ENCODE measurements at places on chromosomes 1 and 21.
A peak's percentile ranks its signal among the peaks of the same experiment; 100 is the strongest.

- no peak for DNase-seq
Observed at GRCh38 chr1:15974855-15975254, 1.0 kb downstream of the ZBTB17 start.

DNA sequence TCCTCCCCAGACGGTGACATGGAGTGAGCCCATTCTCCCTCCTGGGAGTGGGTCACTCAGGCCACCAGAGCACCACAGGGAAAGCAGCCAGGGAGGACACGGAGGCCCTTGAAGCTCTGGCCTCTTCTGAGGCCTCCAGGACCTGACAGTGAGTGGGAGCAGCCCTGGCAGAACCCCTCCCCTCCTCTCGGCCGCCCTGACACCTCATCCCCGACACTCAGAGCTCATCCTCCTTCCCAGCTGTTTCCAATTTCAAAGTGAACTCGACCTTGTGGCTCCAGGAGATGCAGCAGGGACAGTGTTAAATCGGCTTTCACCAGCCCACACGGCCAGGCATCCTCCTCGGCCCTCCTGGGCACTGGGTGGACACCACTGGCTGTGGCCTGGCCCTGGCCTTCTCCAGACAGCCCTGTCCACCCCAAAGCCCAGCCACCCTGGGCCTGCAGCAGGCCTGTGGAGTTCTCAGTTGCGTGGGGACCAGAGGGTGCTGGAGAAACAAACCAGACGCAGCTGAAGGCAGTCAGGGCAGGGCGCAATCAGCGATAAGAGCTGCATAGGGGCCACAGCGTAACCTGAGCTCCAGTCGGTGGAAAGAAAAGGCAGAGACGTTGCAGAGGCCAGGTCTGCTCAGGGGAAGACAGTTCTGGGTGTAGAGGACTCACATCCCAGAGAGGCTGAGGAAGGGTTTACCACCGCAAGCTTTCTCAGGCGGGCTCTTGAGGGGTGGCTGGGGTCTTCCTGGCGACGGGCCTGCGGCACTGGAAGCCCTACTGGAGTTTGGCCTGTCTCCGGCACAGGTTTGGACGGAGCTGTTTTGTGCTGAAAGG lies 27.1 kb downstream of the FTCD start:
- peak; percentile 28 for DNase-seq

GRCh38 chr1:235917267-235917811 lies 50.6 kb upstream of the LYST start:
- DNase-seq = peak; percentile 99

DNA sequence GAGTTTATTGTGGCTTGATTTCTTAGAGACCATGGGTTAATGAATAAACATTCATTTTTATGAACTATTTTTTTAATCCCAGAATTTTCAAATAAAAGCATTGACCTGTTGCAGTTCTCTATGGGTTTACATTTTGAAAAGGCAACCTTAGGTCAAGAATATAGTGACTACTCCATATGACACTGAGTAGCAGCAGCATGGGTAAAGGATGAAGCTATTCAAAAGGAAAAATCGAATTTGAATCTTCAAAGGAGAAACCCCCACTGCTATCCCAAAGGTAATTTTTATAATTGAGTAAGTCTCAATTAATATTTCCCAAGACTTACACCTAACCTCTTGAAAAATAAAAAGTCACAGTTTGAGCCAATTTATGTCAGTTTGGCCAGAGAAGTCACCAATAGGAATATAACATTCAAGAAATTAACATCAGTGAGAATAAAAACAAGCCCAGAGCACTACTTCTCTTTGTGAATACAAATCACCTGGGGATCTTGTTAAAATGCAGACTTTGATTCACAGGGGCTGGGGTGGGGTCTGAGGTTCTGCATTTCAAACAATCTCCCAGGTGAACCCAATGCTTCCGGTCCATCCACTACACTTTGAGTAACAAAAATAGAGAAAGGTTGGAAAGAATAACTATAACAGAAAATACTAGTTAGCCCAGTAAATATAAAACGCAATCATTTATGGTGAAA lies 39.8 kb downstream of the USP1 start:
- no peak for DNase-seq

DNA sequence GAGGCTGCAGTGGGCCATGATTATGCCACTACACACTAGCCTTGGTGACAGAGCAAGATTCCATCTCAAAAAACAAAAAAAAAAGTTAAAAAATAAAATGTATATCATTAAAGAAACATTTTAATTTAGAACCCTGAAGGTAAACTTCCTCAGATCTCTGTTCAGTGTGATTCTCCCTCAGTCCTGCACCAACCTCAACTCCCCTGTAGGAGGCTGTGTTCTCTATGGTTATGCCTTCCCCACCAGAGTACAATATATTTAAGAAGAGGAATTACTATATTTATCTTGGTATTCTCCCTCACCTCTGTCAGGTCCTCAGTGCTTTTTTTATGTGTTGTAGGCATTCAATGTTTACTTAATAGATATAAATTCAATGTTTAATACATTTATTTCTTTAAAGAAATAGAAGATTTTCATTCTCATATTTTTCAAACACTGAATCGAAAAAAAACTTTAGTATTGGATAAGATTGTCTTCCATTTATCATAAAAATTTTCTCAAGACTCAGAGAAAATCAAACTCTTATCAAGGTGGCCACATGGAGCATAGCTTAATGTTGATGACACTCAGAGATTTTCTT lies 4.8 kb upstream of the LRRC8B start:
- DNase-seq = peak; percentile 27

DNA sequence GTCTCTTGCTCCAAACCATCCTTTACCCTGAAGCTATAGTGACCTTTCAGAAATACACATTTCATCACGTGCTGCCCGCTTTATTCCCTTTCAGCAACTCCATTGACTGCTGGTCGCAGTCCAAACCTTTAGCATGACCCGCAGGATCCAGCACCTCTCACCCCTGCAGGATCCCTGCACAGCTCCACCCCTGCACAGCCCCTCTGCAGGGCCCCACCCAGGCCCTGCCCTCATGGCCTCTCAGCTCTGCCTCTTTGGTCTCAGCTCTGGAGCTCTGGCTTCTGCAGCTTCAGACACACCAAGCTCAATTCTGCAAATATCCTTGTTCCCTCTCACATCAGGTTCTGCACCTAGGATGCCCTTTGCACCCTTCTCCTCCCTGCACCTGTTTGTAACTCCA lies 264.9 kb upstream of the C1orf174 start:
- DNase-seq = no peak

- DNase-seq = no peak
Observed at GRCh38 chr1:12148160-12148957, 18.4 kb upstream of the TNFRSF1B start.

DNA sequence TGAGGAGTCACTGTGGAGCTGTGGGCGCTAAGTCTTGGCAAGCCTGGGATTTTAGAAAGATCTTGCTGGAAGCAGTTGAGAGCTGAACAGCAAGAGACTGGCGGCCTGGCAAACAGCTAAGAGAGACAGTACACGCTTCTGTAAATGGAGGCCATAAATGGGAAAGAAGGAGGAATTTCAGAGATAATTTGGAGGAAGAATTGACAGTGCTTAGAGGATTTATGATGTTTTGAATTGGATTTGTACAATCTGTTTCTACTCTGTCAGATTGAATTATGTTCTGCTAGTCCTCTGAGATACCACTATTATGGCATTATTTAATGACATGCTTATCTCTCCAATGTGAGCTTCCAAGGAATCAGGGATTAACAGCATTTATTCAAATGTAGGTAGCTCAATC lies 50.1 kb downstream of the ABCA4 start:
- DNase-seq = no peak

DNA sequence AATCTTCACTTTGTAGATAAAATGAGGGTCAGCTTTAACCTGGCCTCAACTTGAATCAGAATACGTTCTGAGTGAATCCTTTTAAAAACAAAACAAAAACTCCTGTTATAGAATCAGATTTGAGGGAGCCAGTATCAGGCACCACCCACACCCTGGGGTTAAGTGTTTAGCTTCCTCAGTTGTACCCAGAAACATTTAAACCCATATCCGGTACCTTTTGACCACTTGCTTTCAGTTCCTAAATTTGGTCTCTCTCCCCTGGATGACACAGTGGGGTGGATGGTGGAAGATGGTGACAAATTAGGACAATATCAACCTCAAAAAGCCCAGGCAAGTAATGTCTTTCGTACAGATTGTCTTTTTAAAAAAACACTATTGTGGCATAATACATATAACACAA lies 10.4 kb downstream of the KLHDC7A start:
- no peak for DNase-seq

DNA sequence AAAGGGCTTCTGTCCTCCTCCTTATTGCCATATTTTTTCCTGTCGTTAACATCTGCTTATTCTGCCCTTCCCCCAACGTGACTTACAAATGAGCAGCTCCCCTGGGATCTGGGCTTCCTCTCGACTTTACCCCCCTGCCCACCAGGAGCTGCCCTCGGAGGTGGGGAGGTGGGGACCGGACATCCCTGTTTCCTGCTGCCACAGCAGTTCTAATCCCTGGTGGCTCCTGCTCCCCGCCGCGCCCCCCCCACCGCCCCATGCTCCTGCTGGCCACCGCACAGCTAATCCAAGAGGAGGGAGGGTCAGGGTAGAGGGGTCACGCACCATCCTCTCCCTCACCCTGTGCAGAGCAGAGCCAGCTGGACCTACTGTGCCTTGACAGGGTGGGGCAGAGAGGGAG lies 4.4 kb upstream of the SLC27A3 start:
- peak; percentile 16 for DNase-seq

- DNase-seq = no peak
Observed at GRCh38 chr1:234758851-234759250, 148.9 kb upstream of the IRF2BP2 start.

GRCh38 chr1:171780583-171781175 lies 781 bp upstream of the METTL13 start:
- no peak for DNase-seq

GRCh38 chr1:206955476-206956451 lies 9.5 kb upstream of the PIGR start:
- peak; percentile 39 for DNase-seq

GRCh38 chr21:36839123-36839522 lies 127.3 kb downstream of the HLCS start:
- peak; percentile 50 for DNase-seq

- DNase-seq = no peak
Observed at GRCh38 chr21:42864815-42865775, 14.2 kb downstream of the WDR4 start.

- peak; percentile 30 for DNase-seq
Observed at GRCh38 chr1:161913482-161914140, 110.1 kb downstream of the OLFML2B start.

- DNase-seq = no peak
Observed at GRCh38 chr1:163227126-163227525, 24.4 kb upstream of the RGS5 start.

All from fibroblast of upper back skin (primary cell).